ENCODE measurements at places on chromosomes 5 and 9.

- DNase-seq, result no peak
These were observed 21.2 kb upstream of the ZFAND5 start for GRCh38 chr9:72386186-72386585.

DNA sequence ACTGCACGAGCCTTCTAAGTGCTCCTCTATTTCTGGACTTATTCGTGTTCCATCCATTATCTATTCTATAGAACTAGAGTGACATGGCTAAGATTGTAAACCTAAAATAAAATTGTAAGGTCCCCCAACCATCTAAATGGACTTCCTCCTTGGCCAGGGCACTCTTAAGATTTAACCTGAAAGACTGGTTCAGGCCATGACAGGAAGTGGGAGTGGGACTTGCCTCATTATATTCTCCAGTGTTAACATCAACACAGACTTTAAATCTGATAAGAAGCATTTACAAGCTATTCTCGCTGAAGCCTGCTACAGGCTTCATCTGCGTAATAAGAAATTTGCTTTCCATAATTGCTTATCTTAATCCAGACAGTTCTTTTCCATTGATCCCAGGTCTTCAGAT, 117.0 kb downstream of the SSBP2 start:
- no peak for DNase-seq

DNA sequence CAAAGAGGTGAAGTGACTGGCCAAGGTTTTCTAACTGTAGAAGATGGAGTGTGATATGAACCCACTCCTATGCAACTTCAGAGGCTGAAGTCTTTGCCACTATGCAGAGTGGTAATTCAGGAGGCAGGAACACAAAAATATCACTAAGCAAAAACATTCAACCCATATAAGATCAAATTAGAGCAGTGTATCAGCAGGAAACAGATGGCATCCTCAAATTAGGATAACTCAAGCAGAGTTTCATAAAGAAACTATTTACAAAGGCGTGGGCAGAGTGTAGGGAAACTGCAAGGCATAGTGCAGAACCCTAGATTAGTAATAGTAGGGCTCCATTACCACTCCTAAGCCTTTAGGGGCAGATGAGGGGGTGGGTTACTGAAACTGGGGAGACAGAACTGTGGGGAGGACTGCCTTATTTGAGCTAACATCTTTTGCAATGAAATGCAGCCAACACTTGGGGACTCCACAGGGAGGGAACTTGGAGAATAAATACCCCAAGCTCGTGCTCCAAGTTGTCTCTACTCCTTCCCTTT, 72.2 kb downstream of the PTTG1 start:
- no peak for DNase-seq

DNA sequence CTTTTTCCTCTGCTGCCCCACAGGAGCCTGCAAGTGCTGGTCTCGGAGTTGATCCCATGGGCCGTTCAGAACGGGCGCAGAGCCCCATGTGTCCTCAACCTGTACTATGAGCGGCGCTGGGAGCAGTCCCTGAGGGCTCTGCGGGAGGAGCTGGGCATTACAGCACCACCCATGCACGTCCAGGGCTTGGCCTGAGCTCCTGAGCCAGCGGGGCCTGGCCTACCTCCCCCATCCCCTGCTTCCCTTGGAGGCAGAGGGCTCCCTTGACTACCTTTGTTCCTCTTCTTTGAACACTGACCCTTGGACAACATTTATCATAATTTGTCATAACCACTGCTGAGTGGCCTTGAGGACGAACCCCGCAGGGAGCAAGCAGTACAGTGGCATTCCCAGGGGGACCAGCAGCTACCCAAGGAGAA, 6.9 kb upstream of the SLC27A4 start:
- DNase-seq, result no peak

GRCh38 chr9:112032743-112033142, 136.1 kb downstream of the UGCG start:
- no peak for DNase-seq

DNA sequence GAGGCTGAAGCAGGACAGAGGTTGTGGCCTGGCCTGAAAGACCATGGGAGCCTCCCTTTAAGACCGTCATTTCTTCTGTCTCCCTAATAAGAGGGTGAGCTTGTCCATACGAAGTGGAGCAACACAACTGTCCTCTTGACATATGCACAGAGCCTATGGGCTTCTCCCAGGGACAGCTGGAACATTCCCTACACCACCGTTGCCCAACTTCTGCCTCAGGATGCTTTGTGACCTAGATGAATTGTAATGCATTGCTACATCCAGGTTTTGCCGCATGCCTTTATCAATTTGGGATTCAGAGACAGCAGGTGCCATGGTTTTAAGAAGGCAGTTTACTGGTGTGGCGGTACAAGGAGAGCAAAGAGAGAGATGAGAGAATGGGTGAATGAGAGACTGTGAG, 34.4 kb upstream of the ZNF622 start:
- no peak for DNase-seq

All from NCI-H187 treated with DMSO at 0.1 percent for 48 hours (cell line).